ENCODE measurements at places on chromosomes 4 and X.

- no peak for DNase-seq
Observed at GRCh38 chr4:110628663-110629213, 5.9 kb upstream of the PITX2 start.

- DNase-seq = no peak
Observed at GRCh38 chrX:144293229-144293628, 409.4 kb downstream of the UBE2NL start.

GRCh38 chr4:40769266-40769665, 19.5 kb downstream of the NSUN7 start:
- DNase-seq = no peak

- DNase-seq = no peak
Observed at GRCh38 chr4:5967783-5968182, 50.4 kb downstream of the C4orf50 start.
